ENCODE measurements at places on chromosomes 7 and 10. TPM values are rescaled to one million over a fixed set of nuclear protein-coding genes. Genes with fewer than 3 reads are reported as not detected.

- no peak for DNase-seq
Observed at GRCh38 chr10:62039954-62040353, 138.5 kb downstream of the ARID5B start.

DNA sequence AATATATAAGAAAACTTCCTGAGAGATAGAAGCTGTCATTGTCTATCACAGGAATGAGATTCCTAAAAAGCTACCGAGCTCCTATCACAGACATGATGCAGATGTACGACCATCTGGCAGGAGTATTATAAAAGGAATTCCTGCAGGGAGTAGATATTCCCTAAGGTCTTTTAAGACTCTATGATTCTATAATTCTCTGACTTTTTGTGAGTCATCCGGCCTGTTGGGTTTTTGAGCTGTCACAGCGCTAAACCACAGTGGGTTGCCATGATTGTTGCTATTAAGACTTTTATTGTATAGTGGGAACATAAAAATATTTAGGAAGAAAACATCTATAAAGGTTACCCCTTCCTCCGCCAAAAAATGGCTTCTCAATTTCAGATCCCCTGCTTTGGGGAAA lies 223.4 kb downstream of the BMPER start:
- DNase-seq: no peak

UCN3 gene
- not detected for total RNA-seq

DNA sequence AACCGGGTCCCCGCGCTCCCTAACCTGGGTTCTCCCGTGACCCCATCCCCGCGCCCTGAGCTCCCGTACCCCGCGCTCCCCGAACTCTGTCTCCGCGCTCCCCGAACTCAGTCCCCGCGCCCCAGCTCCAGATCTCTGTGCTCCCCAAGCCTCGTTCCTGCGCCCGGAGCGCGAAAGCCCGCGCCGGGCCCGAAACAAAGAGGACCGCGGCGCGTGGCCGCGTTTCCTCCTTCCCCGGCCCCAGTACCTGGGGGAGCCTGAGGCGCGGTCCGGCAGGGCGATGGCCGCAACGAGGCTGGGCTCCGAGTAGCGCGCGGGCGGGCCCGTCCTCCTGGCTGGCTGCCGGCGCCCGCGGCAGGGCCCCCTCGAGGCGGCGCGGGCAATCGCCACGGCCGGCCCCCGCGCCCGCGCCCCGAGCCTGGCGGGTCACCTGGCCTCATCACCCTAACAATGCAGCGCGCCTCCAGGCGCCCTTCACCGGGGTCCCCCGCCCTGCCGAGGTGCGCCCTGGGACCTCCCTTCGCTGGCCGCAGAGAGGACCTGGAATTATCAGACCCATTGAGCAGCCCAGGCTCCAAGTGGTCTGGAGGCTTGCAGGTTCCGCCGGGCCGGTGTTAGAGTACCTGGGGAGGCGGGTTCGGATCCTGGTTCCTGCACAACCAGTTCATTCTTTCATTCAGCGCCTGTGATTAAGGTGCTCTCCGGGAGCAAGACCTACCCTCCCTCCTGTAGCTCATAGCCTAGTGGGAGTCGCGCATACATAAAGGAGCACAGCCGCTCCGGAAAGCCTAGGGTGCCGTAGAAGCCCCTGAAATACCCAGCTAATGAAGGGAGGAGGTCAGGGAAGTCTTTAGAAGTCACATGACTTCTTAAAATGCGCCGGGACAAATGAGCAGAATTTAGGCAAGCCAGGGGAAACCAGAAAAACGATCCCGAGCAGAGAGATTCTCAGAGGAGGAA lies at the start of gene TNS3:
TSS of gene TNS3 (minus strand) at position 308 of the 960 bp plus-strand sequence. CDS start 142,475 bp downstream, outside the sequence.
- DNase-seq: no peak

- no peak for DNase-seq
Observed at GRCh38 chr10:75432176-75432575, 752 bp downstream of the LRMDA start.

C10orf88 gene
- total RNA-seq: 6.6 TPM

KCNIP2 gene
- total RNA-seq: 14.9 TPM

- DNase-seq: no peak
Observed at GRCh38 chr10:77084431-77085144, 553.0 kb downstream of the KCNMA1 start.

AGFG2 gene
- total RNA-seq: 28.6 TPM

GRCh38 chr7:94266238-94266644 lies 128.5 kb upstream of the COL1A2 start:
- no peak for DNase-seq

ELOVL3 gene
- not detected for total RNA-seq

DNA sequence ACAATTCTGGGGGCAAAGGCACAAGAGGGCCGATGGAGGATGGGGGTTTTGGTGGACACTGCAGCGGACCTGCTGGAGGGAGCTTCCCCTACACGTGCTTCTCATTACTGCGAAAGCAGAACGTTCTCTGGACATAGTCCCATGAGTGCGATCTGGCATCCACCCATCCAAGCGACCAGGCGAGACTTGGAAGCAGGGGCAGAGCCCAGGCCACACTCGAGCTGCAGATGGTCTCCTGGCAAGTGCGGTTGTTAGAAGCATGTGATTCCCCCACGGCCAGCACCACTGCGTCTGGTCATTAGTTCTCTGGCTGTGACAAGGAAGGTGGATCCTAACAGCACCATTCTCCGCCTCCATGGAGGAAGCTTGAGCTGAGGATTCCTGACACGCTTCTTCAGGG lies 118.4 kb upstream of the TCERG1L start:
- DNase-seq: peak; percentile 46

DNA sequence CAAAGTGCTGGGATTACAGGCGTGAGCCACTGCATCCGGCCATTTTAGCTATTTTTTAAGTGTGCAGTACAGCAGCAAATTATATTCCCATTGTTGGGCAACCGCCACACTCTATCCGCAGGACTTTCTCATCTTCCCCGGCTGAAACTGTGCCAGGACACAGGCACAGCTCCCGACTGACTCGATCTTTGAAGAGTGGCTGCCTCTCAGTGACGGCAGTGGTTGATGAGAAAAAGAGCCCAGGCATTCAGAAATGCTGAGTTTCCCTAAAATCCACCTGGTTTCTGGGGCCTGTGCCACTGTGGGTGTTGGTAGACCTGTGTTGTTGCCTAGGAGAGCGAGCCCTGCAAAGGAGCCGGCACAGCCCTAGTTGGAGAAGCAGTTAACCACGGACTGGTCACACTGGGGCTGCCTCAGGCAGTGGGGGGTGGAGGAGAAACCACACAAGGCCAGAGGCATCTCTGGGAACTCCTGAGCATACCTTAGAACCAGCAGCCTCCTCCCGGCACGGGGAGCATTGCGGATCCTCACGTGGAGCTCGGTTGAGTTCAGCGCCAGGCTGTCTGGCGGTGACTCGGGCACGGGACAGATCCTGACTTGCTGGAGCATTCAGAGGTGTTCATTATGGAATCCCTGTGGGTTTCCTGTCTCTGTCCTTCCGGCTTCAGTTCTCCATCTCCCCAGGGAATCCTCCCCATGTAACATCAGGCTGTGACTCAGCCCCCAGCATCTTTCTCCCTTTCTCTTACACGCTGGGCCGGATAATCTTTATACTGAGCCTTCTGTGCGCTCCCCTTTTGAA lies 16.2 kb downstream of the PFKFB3 start:
- no peak for DNase-seq

MNX1 gene
- total RNA-seq: not detected

DNA sequence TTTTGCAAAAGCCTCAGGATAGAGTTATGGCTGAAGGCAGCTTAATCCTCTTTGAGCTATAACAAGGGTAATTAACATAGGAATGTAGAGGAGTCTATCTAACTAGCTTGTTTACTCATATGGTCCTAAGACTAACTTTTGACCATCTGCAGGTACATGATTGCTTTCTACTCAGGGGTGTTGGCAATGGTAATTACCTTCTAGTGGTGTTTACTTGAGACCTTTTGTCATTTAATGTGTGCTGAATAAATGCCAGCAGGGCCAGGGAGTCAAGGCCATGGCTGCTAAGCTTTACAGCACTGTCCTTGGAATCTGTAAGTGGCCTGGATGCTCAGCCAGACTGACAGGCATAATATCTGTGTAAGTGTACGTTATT lies 1325.0 kb downstream of the XPNPEP1 start:
- DNase-seq: no peak

ZP3 gene
- not detected for total RNA-seq

CYP26C1 gene
- total RNA-seq: not detected

Data from cardiac septum (tissue), 1 donor.